CD8-positive, alpha-beta memory T cell (primary cell): ENCODE measurements at places on chromosomes 7 and 10. TPM values are rescaled to one million over a fixed set of nuclear protein-coding genes. Genes with fewer than 3 reads are reported as not detected.

The DNAH11 gene
- polyA plus RNA-seq = not detected

The ACHE gene
- polyA plus RNA-seq = 0.30 TPM

The ELOVL3 gene
- polyA plus RNA-seq = not detected

The NPSR1 gene
- not detected for polyA plus RNA-seq

DNA sequence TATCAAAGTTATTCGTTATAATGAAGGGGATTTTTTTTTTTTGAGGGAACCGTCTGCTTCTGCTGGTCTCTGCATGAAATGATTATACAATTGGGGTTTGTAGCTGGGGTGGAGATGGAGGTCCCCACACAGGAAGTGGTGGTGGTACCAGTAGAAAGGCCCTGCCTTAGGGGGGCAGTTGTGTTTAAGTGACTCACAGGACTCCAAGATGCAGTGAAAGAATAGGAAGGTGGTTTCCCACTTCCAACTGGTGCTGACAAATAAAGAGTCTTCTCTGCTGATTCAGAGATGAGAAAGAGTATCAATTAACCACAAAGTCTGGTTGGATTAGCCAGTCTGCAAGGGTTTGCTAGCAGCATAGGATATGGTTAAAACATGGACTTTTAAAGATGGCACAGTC is 376.0 kb downstream of the SORCS3 start:
- no peak overlapping the region for H3K4me3 ChIP-seq
- no peak overlapping the region for H3K27ac ChIP-seq
- H3K36me3 ChIP-seq = no peaks in the 10 kb centered on the region
- DNase-seq = no peak
- no peaks in the 10 kb centered on the region for H3K27me3 ChIP-seq

- no peaks in the 10 kb centered on the region for H3K36me3 ChIP-seq
- no peak overlapping the region for H3K27ac ChIP-seq
- H3K27me3 ChIP-seq = no peaks in the 10 kb centered on the region
- H3K4me3 ChIP-seq = no peak overlapping the region
Measured at GRCh38 chr10:44154956-44155355, 229.9 kb downstream of the CXCL12 start.

- H3K4me1 ChIP-seq = no peaks in the 10 kb centered on the region
- H3K36me3 ChIP-seq = no peaks in the 10 kb centered on the region
- no peak overlapping the region for H3K27ac ChIP-seq
- H3K4me3 ChIP-seq = no peak overlapping the region
- DNase-seq = no peak
Measured at GRCh38 chr7:145219461-145219860, 383.6 kb upstream of the TPK1 start.

- no peaks in the 10 kb centered on the region for H3K36me3 ChIP-seq
- DNase-seq = no peak
- no peak overlapping the region for H3K4me3 ChIP-seq
- H3K27ac ChIP-seq = no peak overlapping the region
- H3K27me3 ChIP-seq = no peaks in the 10 kb centered on the region
Measured at GRCh38 chr10:79101560-79102497, 33.1 kb downstream of the ZMIZ1 start.

DNA sequence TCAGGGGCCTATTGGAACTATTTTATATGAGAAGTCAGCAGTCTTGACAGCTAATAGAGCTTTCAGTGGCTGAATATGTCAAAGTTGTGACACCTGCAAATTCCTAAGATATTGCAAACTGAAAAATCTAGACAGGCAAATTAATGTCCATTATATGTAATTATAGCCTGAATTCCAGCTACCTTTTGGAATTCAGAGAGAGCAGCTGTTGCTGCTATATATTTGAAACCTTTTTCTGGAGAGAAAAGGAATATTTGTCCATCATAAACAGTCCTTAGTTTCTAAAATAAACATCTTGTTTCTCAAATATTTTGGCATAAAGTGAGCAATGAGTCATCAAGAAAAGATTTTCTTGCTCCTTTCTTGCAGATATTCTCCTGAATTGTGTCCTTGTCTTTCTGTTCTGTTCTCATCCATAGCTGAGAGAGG is 408.9 kb upstream of the SEMA3D start:
- H3K27me3 ChIP-seq = no peaks in the 10 kb centered on the region
- DNase-seq = no peak
- no peak overlapping the region for H3K27ac ChIP-seq
- H3K4me3 ChIP-seq = no peak overlapping the region
- H3K36me3 ChIP-seq = no peaks in the 10 kb centered on the region
- H3K4me1 ChIP-seq = no peaks in the 10 kb centered on the region

DNA sequence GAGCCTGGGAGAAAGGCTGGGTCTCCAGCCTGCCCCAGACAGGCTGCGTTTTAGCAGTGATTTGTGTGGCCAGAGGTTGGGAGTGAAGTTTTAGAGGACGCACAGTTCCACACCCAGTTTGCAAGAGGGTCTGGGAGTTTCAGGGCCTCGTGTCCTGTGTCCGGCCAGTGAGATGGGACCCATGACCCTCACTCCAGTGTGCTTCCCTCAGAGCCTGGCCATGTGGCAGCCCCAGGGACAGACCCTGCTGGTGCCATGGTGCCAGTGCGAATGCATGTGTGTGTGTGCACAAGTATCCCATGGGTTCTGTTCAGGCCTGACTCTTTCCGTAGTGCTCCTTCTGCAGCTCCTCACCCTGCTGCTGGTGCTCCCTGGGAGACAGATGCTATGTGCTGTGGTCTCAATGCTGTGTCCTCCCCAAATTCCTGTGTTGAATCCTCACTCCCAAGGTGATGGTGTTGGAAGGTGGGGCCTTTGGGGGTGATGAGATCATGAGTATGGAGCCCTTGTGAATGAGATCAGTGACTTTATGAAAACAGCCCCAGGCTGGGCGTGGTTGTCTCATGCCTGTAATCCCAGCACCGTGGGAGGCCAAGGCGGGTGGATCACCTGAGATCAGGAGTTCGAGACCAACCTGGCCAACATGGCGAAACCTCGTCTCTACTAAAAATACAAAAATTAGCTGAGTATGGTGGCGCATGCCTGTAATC is 16.5 kb downstream of the ECHDC3 start:
- no peak overlapping the region for H3K27ac ChIP-seq
- DNase-seq = no peak
- no peaks in the 10 kb centered on the region for H3K27me3 ChIP-seq
- no peaks in the 10 kb centered on the region for H3K4me1 ChIP-seq

DNA sequence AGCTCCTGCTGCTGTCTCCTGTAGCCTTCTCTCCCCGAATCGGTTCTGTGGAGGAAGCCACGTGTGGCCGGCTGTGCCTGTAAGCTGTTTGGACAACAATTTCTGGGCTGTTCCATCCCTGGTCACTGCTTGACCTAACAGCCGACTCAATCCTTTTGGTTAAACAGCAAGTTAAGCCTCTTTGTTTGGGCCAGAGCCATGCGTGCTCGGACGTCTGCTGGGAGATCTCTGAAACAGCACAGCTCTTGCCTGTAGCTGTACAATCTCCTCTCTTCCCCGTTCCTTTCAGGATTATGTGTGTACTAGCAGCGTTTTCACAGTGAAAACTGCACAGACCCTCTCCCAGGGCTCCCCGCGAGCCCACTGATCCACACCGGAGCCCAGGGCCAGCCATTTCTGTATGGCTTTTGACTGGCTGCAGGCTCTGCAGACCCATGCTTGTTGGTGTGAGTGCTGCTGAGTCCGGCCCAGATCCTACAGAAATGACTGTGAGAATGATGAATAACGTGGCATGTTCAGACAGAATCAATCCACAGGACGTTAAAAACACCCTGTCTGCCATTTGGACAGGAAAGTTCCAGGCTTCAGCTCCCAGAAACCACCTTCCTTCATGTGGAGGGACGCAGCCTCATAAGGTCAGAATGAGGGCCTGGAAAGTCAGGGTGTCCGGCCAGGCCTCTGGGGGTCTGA is 428.6 kb upstream of the ADARB2 start:
- H3K4me3 ChIP-seq = no peak overlapping the region
- no peaks in the 10 kb centered on the region for H3K36me3 ChIP-seq
- H3K27me3 ChIP-seq = no peaks in the 10 kb centered on the region
- H3K4me1 ChIP-seq = no peaks in the 10 kb centered on the region
- DNase-seq = no peak

- H3K27ac ChIP-seq = no peak overlapping the region
- H3K36me3 ChIP-seq = no peaks in the 10 kb centered on the region
- no peak overlapping the region for H3K4me3 ChIP-seq
- H3K4me1 ChIP-seq = no peaks in the 10 kb centered on the region
- no peak for DNase-seq
Measured at GRCh38 chr10:127734753-127735152, 2.2 kb upstream of the FOXI2 start.

- no peak overlapping the region for H3K27ac ChIP-seq
- no peak overlapping the region for H3K4me3 ChIP-seq
- no peaks in the 10 kb centered on the region for H3K27me3 ChIP-seq
- no peaks in the 10 kb centered on the region for H3K4me1 ChIP-seq
- H3K36me3 ChIP-seq = no peaks in the 10 kb centered on the region
- DNase-seq = no peak
Measured at GRCh38 chr7:154748089-154748786, 254.7 kb downstream of the PAXIP1 start.

- H3K4me3 ChIP-seq = no peak overlapping the region
- no peaks in the 10 kb centered on the region for H3K4me1 ChIP-seq
Measured at GRCh38 chr7:29038463-29038862, 80.3 kb upstream of the TRIL start.

GRCh38 chr7:33854801-33855350 is 50.5 kb upstream of the BMPER start:
- no peak for DNase-seq
- no peaks in the 10 kb centered on the region for H3K4me1 ChIP-seq
- H3K4me3 ChIP-seq = no peak overlapping the region

- no peaks in the 10 kb centered on the region for H3K36me3 ChIP-seq
- peak overlapping the region; percentile 75 for H3K27ac ChIP-seq
- no peaks in the 10 kb centered on the region for H3K27me3 ChIP-seq
- no peak for DNase-seq
- no peak overlapping the region for H3K4me3 ChIP-seq
- no peaks in the 10 kb centered on the region for H3K4me1 ChIP-seq
Measured at GRCh38 chr7:106679153-106679931, 18.4 kb upstream of the CCDC71L start.
